SJSA1 (cell line): ENCODE measurements at places on chromosomes 16 and 17. TPM values are rescaled to one million over a fixed set of nuclear protein-coding genes. Genes with fewer than 3 reads are reported as not detected.

DNA sequence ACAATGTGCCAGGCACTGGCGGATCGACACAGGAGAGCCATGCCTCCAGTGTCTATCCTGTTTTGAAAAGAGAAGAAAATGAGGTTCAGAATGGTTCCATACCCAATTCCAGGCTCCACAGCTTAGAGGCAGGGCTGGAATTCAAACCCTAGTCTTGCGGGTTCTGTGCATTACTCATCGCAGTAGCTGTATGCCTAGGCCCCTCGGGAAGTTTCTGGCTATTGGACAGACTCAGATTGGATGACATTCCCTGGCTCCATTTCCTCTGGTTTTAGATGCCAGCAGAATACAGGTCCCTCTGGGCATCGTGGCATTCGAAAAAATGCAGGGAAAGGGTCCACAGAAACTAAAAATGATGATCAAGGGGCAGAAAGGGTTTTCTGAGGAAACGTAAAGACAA lies 184.7 kb downstream of the COPRS start:
- peak; percentile 49 for DNase-seq
- no peak overlapping the region for H3K4me3 ChIP-seq
- no peak overlapping the region for H3K27ac ChIP-seq
- no peaks in the 10 kb centered on the region for H3K36me3 ChIP-seq

SCGB1C2 gene
- not detected in 2 replicates for total RNA-seq

CDK5R1 gene
- total RNA-seq: 2.5 and 2.9 TPM in 2 replicates

GRCh38 chr17:43024407-43025289 lies at the start of gene RND2:
RND2 (plus strand) TSS chr17:43025231; CDS start chr17:43025348, 117 bp downstream.
- peaks cover 12% of the 10 kb centered on the region for H3K36me3 ChIP-seq
- H3K4me1 ChIP-seq: peaks cover 35% of the 10 kb centered on the region
- H3K27me3 ChIP-seq: peaks cover 4% of the 10 kb centered on the region; the same call in 1 of the 2 replicates
- DNase-seq: peak; percentile 90
- H3K27ac ChIP-seq: no peak within 1 kb of the TSS

- no peaks in the 10 kb centered on the region for H3K36me3 ChIP-seq
- H3K4me3 ChIP-seq: no peak overlapping the region
- no peak overlapping the region for H3K27ac ChIP-seq
- H3K4me1 ChIP-seq: no peaks in the 10 kb centered on the region
- DNase-seq: no peak
- H3K27me3 ChIP-seq: no peaks in the 10 kb centered on the region
Measured at GRCh38 chr16:67783353-67783725, 23.0 kb downstream of the RANBP10 start.

SLC5A11 gene
- 0.16 TPM in 1 of 2 replicates, not detected in the other for total RNA-seq

DNA sequence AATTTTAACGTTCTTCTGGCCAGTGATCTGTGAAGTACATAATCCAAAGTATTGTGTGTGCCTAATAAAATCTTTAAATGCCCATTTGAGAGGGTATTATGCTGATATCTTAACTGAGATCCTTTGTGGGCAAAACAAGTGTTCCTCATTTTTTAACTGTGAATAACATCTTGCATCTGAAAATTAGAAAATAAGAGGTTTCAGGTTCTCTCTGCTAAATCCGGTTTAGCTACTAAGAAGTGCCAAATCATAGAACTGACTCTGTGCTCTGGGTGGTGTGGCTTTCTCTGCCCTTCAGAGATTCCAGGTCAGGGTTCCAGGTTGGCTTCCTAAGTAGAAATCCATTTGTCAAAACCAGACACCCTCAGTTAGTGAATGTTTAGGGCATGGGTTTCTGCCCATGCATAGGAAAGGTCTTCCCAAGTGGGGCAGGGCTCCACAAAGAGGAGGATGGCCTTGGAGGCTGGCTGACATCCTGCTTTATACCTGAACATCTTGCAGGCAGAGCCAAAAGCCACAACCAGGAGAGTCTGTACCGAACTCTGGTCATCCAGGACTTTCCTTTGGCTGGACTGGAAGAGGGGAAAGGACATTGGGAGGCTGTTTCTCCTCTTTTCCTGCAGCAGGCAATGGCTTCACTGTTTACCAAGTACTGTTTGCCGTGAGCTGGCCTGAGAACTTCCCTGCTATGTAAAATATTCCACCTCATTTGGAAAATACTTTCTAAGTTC lies 8.5 kb downstream of the ALDH3A2 start:
- no peak overlapping the region for H3K4me3 ChIP-seq
- H3K27ac ChIP-seq: no peak overlapping the region
- H3K4me1 ChIP-seq: no peaks in the 10 kb centered on the region
- H3K36me3 ChIP-seq: no peaks in the 10 kb centered on the region
- DNase-seq: peak; percentile 9
- no peaks in the 10 kb centered on the region for H3K27me3 ChIP-seq

HOXB1 gene
- total RNA-seq: not detected in 2 replicates

LPO gene
- total RNA-seq: not detected in 2 replicates

- H3K27ac ChIP-seq: no peak overlapping the region
- no peaks in the 10 kb centered on the region for H3K36me3 ChIP-seq
- no peak for DNase-seq
- no peaks in the 10 kb centered on the region for H3K27me3 ChIP-seq
- no peak overlapping the region for H3K4me3 ChIP-seq
Measured at GRCh38 chr16:8716592-8716991, 42.2 kb downstream of the ABAT start.

KRTAP4-6 gene
- not detected in 2 replicates for total RNA-seq

ADAT1 gene
- total RNA-seq: 49.2 and 62.0 TPM in 2 replicates

DNA sequence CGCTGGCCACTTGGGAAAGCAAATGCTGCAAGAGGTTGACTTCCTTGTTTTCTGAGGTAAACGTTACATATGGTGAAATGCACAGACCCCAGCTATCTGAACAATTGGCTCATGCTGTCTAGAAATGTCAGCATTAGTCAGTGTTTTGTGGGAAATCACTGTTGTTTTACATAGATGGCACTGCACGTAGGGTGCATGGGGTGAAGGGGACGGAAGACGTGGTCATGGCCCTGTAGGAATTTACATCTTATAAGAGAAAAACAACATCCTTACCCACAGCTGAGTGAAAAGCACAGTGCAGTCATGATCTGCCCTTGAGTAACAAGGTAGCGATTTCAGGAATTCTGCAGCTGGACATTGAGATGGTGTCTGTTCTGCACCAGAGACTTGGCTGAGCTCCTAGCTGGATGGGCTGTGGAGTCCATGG lies 15.2 kb downstream of the RPTOR start:
- peaks cover 17% of the 10 kb centered on the region for H3K36me3 ChIP-seq
- no peak overlapping the region for H3K4me3 ChIP-seq
- no peaks in the 10 kb centered on the region for H3K27me3 ChIP-seq
- H3K4me1 ChIP-seq: peaks cover 22% of the 10 kb centered on the region
- H3K27ac ChIP-seq: peak overlapping the region; percentile 32
- peak; percentile 42 for DNase-seq

GRCh38 chr17:40338941-40339649 lies 25.4 kb downstream of the GJD3 start:
- H3K4me1 ChIP-seq: peaks cover 52% of the 10 kb centered on the region
- H3K27me3 ChIP-seq: no peaks in the 10 kb centered on the region
- H3K4me3 ChIP-seq: no peak overlapping the region
- peaks cover 88% of the 10 kb centered on the region for H3K36me3 ChIP-seq
- no peak overlapping the region for H3K27ac ChIP-seq

- no peaks in the 10 kb centered on the region for H3K36me3 ChIP-seq
- no peak overlapping the region for H3K27ac ChIP-seq
- H3K27me3 ChIP-seq: peaks cover 40% of the 10 kb centered on the region
- DNase-seq: no peak
Measured at GRCh38 chr17:64001091-64001579, 3.0 kb downstream of the PRR29 start.

KRT24 gene
- total RNA-seq: not detected in 2 replicates

- no peaks in the 10 kb centered on the region for H3K36me3 ChIP-seq
- no peak overlapping the region for H3K4me3 ChIP-seq
- no peaks in the 10 kb centered on the region for H3K4me1 ChIP-seq
- H3K27ac ChIP-seq: no peak overlapping the region
- peak; percentile 41 for DNase-seq
Measured at GRCh38 chr16:2817340-2818271, 569 bp downstream of the PRSS21 start.

GRCh38 chr17:56603486-56604238 lies 10.2 kb downstream of the NOG start:
- no peak for DNase-seq
- peaks cover 5% of the 10 kb centered on the region for H3K4me1 ChIP-seq
- no peaks in the 10 kb centered on the region for H3K36me3 ChIP-seq

- H3K4me1 ChIP-seq: peaks cover 7% of the 10 kb centered on the region; the same call in 1 of the 2 replicates
- DNase-seq: no peak
- no peaks in the 10 kb centered on the region for H3K27me3 ChIP-seq
Measured at GRCh38 chr17:64491034-64491860, 5.6 kb downstream of the POLG2 start.

DNA sequence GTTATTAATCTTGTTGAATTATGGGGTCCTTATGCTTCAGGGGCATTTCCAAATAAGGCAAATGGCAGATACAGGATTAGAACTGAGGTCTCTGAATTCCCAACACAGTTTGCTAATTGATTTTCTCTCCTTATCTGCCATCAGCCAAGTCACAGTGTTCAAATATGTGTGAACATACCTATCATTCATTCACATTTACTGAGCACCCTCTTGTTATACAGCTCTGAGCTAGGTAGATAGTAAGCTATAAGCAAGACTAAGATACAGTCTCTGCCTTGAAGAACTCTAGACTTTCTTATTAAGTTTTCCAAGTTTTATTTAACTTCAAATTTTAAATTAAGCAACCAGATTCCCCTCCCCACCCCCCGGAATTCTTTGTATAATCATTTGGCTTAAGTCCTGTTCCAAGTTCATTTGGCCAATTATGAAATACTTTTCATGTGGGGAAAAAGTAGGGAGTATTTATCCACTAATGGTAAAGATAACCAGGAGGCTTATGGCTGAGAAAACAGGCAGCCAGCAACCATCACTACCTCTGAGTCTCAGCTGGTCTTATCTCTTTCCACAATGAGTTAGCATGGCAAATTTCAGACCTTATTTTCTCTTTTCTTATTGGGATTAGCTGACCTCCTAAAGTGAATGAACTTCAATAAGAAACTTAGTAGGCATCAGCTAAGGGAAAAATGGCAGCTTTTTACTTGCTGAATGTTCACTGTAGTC lies 31.4 kb upstream of the CORO6 start:
- H3K4me1 ChIP-seq: no peaks in the 10 kb centered on the region
- H3K4me3 ChIP-seq: no peak overlapping the region
- H3K27me3 ChIP-seq: no peaks in the 10 kb centered on the region
- no peak overlapping the region for H3K27ac ChIP-seq

MYH11 gene
- total RNA-seq: 0.03 and 0.16 TPM in 2 replicates

DNA sequence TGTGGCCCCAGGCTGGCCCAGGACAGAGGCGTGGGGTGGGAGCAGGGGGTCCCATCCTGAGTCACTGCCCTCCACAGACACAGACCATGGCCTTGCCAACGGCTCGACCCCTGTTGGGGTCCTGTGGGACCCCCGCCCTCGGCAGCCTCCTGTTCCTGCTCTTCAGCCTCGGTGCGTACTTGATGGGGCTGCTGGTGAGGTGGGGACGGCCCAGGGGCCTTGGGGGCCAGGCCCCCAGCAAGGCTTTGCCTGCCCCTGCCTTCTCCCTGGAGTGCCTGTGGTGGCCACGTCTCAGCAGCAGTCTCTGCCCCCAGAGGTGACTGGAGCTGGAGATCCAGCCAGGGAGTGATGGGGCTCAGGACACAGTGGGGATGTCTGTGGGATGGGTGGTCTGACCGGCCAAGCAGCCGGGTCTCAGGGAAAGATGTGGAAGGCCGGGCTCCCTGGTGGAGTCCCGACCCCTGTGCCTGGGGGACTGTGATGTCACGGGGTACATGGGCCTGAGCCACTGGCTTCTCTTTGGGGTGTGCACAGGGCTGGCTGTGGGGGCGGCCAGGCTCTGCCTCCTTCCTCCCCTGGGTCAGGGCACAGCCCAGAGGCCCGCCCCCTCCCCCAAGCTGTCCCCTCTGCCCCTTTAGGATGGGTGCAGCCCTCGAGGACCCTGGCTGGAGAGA lies 2.2 kb downstream of the MSLN start:
- H3K4me1 ChIP-seq: no peaks in the 10 kb centered on the region; the same call in 1 of the 2 replicates
- H3K4me3 ChIP-seq: no peak overlapping the region
- no peak for DNase-seq
- peaks cover 21% of the 10 kb centered on the region; the same call in 1 of the 2 replicates for H3K27me3 ChIP-seq
- no peak overlapping the region for H3K27ac ChIP-seq

DNA sequence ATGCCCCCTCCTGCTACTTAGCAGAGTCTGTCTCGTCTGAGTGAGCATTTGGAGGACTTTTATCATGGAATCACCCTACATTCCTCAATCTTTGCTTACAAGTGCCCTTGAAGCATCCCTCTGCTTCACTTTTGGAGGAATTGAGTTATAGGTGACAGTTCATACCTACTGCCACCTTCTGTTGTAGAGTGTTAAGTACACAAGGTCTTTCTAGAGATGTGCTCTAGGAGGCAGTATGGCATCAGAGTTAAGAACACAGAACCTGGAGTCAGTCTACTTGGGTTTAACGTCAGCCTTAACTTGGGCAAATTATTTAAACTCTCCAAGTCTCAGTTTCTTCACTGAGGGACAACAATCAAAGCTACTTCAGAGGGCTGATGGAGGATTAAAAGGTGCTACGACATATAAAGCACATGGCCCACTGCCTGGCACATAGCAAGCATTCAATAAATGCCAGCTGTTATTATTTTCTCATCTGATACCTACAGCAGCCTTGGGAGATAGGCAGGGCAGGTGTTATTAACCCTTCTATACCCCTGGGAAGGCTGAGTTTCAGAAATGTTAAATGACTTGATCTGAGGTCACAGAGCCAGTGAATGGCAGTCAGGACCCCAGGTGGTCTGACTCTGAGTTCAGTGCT lies 62.2 kb downstream of the UTP18 start:
- H3K27ac ChIP-seq: no peak overlapping the region
- H3K36me3 ChIP-seq: no peaks in the 10 kb centered on the region
- DNase-seq: no peak
- no peak overlapping the region for H3K4me3 ChIP-seq

EPN2 gene
- total RNA-seq: 15.7 and 19.9 TPM in 2 replicates

RASD1 gene
- 0.28 and 1.3 TPM in 2 replicates for total RNA-seq

DNA sequence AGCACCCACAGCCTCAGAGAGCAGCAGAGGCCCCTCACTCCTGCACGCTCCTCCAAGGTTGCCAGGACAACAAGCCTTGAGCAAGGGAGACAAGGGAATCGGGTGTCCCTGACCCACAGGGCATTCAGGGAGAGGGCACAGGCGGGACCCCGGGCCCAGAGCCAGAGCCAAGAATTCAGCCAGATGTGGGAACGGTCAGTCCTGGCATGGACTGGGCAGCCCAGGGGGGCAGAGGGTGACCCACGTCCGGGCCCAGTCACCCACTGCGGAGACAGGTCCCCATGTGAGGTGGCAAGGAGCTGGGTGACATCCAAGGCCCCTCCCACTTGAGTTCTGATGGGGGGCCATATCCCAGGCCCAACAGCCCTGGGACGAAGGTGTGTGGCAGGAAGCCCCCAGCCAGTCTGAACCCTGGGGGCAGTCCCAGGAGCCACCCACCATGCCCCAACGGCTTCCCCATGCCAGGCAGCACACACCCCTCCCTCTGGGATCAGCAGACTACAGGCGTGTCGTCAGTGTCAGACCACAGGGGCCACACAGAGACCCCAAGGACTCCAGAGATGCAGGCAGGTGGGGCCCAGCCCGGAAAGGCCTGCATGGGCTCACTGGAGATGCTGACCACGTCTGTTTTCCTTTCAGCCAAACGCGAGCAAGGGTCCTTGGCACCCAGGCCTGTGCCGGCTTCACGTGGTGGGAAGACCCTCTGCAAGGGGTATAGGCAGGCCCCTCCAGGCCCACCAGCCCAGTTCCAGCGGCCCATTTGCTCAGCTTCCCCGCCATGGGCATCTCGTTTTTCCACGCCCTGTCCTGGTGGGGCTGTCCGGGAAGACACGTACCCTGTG lies 23.0 kb downstream of the USP6 start:
- H3K27ac ChIP-seq: no peak overlapping the region
- DNase-seq: no peak
- no peaks in the 10 kb centered on the region for H3K27me3 ChIP-seq
- no peaks in the 10 kb centered on the region for H3K36me3 ChIP-seq
